Common myeloid progenitor, CD34-positive (primary cell): ENCODE measurements at places on chromosomes 2 and 18.

GRCh38 chr2:25169073-25169470 is 692 bp upstream of the POMC start:
- DNase-seq: no peak

- DNase-seq: peak; percentile 77
Observed at GRCh38 chr2:233217892-233218377, 33.5 kb upstream of the ATG16L1 start.

- no peak for DNase-seq
Observed at GRCh38 chr2:109324861-109325260, 195.9 kb downstream of the SH3RF3 start.

GRCh38 chr2:9002637-9003365 is 683 bp downstream of the MBOAT2 start:
- peak; percentile 36 for DNase-seq

GRCh38 chr2:72147303-72147971 is at the start of gene CYP26B1:
Gene CYP26B1 (minus strand): TSS chr2:72147862. CDS start chr2:72147834, 28 bp downstream.
- DNase-seq: no peak

DNA sequence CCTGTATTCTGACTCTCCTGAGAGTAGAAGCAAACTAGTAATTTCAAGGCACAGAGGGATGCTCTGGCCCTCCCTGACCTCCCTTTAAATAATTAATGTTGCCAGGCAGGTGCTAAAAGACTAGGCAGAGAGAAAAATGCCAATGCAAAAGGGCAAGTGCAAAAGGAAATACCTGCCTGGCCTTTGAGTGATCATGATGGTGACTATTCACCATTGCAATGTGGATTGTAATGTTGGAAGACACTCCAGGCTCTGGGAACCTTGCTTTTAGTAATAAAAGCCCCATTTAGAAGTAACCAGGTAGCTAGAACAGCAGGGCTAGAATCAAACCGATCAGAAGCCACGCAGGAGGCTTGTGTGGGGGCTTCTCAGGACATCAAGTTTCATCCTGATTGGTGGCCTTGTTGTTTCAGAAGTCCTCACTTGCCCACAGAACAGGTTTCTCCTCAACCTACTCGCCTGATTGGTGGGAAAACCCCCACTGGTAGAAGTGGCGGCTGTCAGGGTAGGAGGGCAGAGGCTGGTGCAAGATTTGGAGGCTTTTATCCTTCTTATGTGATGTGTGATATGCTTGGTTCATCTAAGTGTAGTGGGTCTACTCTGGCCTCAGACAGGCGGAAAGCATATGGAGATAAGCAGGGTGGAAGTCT is 16.0 kb upstream of the CHRNA1 start:
- DNase-seq: no peak

DNA sequence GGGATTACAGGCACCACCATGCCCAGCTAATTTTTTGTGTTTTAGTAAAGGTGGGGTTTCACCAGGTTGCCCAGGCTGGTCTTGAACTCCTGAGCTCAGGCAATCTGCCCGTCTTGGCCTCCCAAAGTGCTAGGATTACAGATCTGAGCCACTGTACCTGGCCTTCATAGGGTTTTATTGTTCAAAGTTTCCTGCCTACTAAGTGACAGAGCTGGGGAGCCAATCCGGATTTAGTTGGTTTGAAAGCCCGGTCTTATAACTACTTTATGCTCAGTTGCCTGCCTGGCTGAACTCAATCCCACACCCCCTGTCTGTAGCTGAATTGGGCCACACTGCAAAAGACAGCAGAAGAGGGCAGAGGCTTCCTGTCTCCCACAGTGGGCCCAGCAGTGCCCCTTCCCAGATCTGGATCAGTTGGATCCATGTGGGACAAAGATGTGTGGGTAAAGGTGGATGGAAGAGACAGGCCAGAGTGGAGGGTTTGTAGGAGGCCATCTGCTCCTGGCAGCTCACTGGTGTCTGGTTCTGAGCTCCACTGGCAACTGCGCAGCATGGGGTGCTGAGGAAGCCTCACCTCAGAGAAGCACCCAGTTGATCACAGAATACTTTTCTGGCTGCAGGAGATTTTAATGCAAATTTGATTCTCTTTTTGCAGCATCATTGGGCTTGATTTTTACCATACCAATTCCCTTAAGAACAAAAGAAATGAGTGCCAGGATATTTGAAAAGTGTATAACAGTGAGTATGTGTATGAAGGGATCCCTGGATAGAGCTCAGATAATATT is 144.9 kb downstream of the DDX1 start:
- DNase-seq: no peak

GRCh38 chr2:161474920-161475319 is 58.8 kb downstream of the TBR1 start:
- DNase-seq: no peak

DNA sequence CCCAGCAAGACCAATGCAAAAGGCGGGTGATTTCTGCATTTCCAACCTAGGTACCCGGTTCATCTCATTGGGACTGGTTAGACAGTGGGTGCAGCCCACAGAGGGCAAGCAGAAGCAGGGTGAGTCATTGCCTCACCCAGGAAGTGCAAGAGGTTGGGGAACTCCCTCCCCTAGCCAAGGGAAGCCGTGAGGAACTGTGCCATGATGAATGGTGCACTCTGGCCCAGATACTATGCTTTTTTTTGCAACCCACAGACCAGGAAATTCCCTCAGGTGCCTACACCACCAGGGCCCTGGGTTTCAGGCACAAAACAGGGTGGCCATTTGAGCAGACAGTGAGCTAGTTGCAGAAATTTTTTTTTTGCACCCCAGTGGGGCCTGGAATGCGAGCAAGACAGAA is 662.6 kb upstream of the ACVR2A start:
- no peak for DNase-seq

GRCh38 chr2:159441182-159441581 is 154.7 kb upstream of the WDSUB1 start:
- no peak for DNase-seq

GRCh38 chr18:52077251-52077983 is 262.6 kb upstream of the DCC start:
- no peak for DNase-seq

- DNase-seq: no peak
Observed at GRCh38 chr18:79906706-79907105, 44.7 kb downstream of the SLC66A2 start.

GRCh38 chr2:155574941-155575340 is 757.6 kb downstream of the NR4A2 start:
- no peak for DNase-seq

DNA sequence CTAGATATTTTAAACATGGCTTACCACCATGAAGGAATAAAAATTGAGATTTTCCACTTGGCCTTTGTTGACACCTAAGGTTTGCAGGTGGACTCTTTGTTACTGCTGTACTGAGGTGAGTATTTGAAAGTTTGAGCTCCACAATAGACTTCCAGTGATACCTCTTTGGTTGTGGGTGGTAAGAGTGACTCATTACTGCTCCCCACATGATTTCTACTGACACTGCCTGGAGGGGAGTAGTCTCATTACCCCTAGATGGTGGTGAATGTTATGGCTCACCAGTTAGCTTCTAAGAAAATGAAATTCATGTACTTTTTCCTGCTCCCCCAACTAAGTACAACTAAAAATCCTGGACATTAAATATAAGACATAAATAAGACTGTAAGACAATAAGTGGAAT is 1183.1 kb upstream of the TMEFF2 start:
- no peak for DNase-seq

- no peak for DNase-seq
Observed at GRCh38 chr2:172623249-172623965, 67.5 kb downstream of the PDK1 start.

DNA sequence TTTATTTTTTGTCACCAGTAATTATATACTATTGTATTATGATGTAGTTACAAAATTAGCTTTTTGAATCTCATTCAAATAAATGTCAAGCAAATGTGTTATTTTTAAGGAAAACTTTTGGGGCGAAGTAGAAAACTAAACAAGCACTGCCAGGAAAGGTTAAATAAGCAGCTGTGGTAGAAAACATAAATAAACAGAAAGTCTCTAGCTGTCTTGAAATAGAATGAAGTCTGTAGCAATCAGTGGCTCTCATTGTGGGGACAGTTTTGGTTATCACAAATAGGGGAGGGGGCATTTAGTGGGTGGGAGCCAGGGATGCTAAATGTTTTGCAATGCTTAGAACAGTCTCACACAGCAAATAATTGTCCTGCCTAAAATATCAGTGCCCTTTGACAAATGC is 3.4 kb downstream of the INSIG2 start:
- no peak for DNase-seq

DNA sequence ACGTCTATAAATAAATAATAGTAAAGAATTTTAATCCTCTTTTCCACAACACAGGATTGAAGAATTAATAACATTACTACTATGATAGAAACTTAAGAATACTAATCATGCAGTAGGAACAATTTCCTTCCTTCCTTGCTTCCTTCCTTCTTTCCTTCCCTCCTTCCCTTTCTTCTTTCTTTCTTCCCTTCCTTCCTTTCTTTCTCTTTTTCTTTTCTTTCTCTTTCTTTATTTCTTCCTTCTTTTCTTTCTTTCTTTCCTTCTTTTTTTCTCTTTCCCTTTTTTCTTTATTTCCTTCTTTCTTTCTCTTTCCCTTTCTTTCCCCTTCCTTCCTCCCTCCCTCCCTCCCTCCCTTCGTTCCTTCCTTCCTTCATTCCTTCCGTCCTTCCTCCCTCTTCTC is 77.6 kb downstream of the SCN3A start:
- DNase-seq: no peak

GRCh38 chr2:96897491-96898134 is 27.7 kb upstream of the SEMA4C start:
- no peak for DNase-seq

DNA sequence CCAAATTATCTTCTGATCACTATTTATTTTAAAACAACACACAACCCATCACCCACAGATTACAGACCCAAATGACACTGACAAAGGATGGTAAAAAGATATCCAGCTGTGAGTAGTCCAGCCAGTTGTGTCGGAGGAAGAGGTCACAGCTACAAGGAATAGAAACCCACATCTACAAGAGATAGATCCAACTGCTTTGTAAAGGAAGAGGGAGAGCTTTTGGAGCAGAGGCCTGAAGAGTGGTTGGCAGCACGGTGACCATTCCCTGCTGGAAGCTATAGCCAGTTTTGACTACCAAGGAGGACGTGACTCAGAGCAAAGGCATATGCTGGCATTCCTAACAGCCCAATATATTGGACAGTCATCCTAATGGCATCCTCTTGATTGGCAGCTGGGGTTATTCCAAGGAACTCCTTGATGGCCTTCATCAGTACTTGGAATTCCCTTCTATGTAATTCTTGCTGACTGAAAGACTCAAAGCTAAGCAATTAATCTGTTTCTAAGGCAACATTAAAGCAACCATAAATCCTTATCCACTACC is 17.1 kb downstream of the SLC8A1 start:
- no peak for DNase-seq

DNA sequence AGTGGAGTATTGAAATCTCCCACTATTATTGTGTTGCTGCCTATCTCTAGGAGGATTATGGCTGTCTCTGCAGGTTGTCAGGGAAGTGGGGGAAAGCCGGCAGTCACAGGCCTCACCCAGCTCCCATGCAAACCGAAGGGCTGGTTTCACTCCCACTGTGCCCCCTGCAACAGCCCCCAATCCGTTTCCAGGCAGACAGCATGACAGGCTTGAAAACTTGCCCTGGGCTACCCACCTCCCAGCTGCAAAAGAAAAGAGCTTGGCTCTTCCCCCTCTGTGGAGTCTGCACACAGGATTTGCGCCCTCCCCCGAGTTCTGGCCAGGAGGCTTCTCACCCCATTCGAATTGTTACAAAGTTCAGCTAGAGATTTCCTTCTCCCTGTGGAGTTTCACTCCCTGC is 87.4 kb upstream of the MSTN start:
- DNase-seq: no peak
